ENCODE measurements at places on chromosomes 5 and 9.
A peak's percentile ranks its signal among the peaks of the same experiment; 100 is the strongest.

GRCh38 chr9:133607381-133607780 lies 1.8 kb downstream of the FAM163B start:
- no peak for DNase-seq

DNA sequence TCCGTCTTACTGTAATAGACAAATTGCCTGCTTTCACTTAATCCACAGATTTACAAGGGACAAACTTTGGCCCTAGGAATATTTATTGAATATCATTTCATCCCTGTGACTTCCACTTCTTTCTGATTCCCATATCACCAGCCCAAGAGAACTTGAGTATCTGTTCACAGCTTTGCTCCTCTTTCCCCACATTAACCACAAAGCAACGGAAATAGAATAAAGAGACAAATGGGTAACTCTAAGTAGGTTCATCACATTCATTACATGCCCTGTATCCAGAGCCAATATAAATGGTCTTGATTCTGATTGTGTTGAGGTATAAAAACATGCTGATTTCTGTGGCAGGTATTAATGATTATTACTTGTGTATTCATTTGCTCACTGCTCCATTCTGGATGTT lies 41.9 kb downstream of the TMEM252 start:
- no peak for DNase-seq

GRCh38 chr5:179607160-179607931 lies 16.1 kb downstream of the HNRNPH1 start:
- peak; percentile 31 for DNase-seq

DNA sequence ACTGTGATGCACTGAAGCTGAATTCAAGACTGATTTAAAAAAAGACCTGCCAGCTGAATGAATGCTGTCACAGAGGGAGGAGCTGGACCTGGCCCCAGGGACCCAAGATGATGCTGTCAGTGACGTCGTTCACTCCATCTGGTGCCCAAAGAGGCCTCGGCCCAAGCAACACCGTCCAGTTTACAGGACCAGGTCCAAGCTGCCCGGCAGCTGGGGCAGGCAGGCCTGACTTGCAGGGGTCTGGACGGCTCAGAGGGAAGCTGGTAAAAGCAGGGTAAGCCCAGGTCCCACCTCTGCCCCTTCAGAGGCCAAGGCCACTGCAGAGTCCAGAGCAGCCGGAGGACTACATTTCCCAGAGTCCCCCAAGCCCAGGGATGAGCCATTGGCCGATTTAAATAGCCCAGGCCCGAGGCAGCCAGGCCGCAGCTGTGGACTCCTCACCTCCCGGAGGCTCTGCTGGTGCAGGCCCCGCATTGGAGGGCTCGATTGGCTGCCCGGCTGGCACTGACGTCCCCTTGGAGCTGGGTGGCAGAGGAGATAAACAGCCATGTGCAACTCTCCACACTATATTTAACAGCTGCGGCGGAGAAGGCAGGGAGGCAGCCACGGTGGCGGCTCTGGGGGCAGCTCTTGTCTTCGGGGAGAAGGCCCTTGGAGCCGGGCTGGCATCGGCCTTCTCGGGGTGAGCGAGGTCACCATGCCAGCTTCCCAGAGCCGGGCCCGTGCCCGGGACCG lies at the start of gene PLPP7:
Gene PLPP7 (plus strand): TSS at position 423 of the 735 bp plus-strand sequence. CDS start 275 bp downstream, at position 698.
- peak; percentile 89 for DNase-seq

GRCh38 chr9:125066839-125067619 lies 76.3 kb downstream of the SCAI start:
- no peak for DNase-seq

DNA sequence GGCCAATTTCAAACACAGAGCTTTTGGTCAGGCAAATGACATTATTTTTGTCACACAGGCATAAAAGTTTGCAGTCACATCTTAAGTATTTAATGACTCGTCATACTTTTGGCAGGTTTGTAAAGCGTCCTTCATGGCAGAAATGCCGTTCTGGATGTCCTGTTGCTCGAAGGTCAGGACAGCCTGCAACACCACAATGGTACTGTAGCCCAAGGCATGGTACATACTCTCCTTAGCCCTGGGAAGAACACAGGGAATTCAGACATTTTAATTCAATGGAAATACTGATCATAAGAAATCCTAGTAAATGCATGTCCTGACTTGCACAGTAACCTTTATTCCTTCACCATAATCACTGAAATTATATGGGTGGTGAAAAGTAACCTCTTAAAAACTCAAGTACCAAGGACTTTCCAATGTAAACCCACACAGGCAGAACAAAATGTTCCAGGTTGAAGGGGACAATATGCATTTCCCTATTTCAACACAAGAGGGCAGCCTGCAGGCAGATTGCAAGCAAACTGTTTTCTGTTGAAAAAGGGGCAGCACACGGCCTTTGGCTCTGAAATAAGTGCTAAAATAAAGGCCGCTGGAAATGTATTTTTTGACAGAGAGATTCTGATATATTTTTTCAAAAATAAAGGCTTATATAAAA lies 95.7 kb downstream of the TTC39B start:
- peak; percentile 10 for DNase-seq
